Skeletal muscle cell (primary cell): ENCODE measurements at places on chromosomes 12 and 14.

GRCh38 chr12:93784339-93785086, 107.3 kb downstream of the CRADD start:
- peak; percentile 85 for DNase-seq

- no peak for DNase-seq
Measured at GRCh38 chr14:91369628-91370445, 47.8 kb downstream of the CCDC88C start.

GRCh38 chr12:132189378-132190011, 45.2 kb downstream of the NOC4L start:
- DNase-seq: peak; percentile 43

- no peak for DNase-seq
Measured at GRCh38 chr12:103013741-103014300, 56.3 kb downstream of the ASCL1 start.

GRCh38 chr12:102441077-102441596, 39.2 kb downstream of the IGF1 start:
- DNase-seq: no peak
